Activated CD8-positive, alpha-beta memory T cell treated with anti-CD3 and anti-CD28 coated beads, Interleukin-2, amount 10 ng/mL, durations not matched to agents 7 days and 5 days (primary cell): ENCODE measurements at places on chromosomes 6 and 20. TPM values are rescaled to one million over a fixed set of nuclear protein-coding genes. Genes with fewer than 3 reads are reported as not detected.

DNA sequence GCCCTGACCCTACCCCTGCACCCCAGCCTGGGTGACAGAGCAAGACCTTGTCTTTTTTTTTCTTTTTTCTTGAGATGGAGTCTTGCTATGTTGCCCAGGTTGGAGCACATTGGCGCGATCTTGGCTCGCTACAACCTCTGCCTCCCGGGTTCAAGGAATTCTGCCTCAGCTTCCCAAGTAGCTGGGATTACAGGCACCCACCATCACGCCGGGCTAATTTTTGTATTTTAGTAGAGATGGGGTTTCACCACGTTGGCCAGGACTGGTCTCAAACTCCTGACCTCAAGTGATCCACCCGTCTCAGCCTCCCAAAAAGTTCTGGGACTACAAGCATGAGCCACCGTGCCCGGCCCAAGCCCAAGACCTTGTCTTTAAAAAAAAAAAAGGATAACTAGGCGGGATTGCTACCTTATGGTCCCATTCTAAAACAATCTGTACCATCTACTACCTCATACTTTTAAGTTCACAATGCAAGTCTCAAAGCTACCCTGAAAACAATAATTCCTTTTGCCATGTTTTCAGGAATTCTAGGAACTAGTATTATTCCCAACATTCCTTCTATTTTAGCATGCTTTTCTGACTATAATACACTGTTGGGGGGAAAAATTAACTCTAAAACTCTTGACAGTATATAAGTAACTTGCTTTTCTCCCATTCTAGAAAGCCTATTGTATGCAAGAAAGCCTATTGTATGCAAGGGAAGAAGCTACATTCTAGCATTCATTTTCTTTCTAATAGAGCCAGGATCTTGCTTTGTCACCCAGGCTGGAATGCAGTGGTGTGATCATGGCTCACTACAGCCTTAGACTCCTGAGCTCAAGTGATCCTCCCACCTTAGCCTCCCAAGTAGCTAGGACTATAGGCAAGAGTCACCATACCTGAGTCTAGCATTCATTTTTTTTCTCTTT lies 6.6 kb downstream of the TUBB start:
- DNase-seq = no peak

DNA sequence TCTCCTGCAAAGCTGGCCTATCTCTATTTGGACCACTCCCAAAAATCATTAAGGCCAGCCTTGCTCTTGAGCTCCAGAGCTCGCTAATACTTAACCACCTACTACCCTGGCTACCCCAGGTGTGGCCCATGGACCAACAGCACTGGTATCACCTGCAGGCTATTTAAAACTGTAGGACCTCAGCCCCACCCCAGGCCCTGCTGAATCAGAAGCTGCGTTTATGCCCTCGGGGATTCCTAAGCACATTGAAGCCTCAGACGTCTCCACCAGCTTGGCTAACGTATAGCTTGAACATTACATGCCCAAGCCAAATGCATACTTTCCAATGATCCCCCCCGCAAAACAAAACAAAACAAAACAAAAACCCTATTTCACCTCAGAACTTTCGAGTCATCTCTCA lies 19.7 kb upstream of the SPAG4 start:
- no peak for DNase-seq

CFAP61 gene
- not detected for total RNA-seq

OOEP gene
- total RNA-seq = 0.40 TPM

DNA sequence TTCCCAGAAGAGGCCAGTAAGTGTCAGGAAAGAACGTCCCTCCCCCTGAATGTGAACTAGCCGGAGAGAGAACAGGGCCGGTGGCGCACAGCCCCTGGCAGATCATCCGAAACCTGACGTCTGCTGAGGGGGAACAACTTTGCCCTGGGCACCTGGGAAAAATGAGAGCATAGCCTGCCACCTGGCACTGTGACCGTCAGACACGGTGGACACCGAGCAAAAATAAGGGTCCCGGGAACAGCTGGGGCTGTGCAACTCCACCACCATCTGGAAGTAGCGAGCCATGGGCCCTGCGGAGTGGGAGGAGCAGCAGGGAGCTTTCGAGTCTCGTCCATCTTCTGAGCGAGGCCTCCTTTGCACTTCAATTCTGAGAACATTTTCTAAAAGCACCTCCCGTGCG lies 110.8 kb downstream of the EDN3 start:
- no peak for DNase-seq

DNA sequence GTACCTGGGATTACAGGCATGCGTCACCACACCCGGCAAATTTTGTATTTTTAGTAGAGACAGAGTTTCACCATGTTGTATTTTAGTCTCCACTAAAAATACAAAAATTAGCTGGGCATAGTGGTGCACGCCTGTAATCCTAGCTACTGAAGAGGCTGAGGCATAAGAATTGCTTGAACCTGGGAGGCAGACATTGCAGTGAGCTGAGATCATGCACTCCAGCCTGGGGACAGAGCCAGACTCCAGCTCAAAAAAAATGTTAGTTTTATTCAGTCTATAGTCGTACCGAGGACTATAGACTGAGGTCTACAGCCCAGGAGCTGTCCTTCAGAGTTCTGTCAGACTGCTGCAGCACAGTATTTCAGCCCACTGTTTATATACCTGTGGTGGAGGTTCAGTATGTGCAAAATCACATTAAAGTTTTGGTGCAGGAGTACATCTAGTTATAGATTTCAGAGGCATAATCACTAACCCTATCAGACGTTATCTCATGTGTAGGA lies 3.6 kb upstream of the CASP8AP2 start:
- no peak for DNase-seq

LRFN2 gene
- total RNA-seq = not detected

DNA sequence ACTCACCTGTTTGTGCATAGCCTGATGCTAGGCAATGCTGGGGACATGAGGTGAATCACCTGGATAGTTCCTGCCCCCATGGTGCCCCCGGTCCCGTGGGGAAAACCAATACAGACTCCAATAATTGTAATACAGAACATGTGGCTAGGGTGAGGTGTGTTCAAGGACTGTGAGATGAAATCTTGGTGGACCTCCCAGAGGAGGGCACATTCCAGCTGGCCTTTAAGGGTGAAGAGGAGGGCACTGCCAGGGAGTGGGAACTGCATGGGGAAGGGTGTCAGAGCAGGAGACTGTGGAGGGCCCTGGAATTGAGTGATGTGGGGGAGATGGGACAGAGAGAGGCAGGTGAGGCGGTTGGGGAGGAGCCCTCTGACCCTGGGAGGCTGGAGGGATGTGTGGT lies 2.5 kb downstream of the COX4I2 start:
- no peak for DNase-seq

UST gene
- 1.5 TPM for total RNA-seq
